ENCODE measurements at places on chromosomes 13 and 19.

DNA sequence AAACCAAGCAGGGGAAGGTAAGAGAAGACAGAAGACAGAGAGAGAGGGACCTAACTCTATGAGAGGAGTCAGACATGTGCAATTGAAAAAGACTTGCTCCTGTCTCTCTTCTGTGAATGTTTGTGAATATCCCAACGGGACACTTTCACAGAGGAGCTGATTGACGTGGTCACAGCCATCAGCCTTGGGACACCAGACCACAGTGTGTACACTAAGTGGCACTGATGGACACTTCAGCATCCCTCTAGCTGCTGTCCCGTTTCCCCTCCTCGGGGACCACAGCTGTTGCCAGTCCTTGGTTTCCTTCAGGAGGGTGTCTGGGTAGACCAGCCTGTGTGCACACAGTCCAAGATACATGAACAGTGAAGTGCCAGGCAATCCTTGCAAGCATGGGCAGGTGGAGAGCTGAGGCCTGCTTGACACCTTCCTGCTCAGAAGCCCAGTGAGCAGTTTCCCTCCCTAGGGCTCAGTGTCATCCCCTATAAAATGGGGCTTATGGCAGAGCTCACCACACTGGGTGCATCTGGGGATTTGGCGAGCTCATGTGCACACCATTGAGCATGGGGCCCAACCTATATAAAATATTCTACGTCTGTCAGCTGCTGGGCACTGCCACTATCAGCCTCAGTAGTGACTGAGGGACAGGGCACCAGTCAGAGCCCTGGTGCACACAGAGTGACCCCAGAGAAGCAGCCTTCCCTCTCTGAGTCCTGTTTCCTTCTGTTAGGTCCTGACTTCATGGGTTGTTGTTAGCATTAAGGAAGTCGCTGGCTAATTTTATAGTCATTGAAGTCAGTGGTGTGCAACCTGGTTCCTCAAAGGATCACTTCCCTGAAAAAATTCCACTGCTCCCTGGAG is 4.3 kb upstream of the USF2 start:
- no peak for DNase-seq

DNA sequence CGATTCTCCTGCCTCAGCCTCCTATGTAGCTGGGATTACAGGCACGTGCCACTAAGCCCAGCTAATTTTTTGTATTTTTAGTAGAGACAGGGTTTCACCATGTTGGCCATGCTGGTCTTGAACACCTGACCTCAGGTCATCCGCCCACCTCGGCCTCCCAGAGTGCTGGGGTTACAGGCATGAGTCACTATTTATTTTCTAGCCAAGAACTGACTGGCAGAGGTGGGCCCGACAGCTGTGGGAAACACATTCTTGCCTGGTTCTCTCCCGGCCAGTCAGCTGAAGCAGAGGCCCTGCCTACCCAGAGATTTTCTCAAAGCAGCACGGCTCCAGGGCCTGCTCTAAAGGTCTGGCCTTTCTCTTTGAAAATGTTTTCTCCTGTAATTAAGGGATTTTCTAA is 108.0 kb downstream of the KCTD15 start:
- DNase-seq = no peak

DNA sequence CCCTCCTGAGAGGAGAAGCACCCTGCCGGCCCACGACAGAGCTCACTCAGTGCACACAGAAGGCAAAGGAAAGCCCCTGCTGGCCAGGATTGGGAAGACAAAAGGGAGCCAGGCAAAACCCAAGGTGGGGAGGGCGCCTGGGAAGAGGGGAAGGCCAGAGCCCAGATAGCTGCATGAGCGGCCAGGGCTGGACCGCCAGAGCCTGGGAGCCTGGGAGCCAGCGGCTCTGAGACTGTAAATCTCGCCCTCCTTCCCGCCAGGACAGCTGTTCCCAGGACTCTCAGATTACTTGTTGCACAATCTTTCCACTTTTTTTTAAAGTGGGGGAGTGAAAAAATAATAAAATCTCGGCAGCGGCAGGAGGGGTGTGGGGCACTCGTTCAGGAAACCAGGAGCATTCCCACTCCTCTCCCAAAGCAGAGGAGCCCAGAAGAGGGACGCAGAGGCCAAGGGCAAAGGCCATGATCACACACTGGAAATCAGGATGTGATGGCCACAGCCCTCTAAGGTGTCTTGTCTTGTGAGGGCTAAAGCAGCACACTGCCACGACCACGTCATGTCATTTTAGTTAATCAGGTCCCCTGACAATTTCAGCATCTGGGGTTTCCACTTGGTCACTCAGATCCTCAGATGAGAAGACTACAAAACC is 19.6 kb upstream of the EPHX3 start:
- DNase-seq = no peak

DNA sequence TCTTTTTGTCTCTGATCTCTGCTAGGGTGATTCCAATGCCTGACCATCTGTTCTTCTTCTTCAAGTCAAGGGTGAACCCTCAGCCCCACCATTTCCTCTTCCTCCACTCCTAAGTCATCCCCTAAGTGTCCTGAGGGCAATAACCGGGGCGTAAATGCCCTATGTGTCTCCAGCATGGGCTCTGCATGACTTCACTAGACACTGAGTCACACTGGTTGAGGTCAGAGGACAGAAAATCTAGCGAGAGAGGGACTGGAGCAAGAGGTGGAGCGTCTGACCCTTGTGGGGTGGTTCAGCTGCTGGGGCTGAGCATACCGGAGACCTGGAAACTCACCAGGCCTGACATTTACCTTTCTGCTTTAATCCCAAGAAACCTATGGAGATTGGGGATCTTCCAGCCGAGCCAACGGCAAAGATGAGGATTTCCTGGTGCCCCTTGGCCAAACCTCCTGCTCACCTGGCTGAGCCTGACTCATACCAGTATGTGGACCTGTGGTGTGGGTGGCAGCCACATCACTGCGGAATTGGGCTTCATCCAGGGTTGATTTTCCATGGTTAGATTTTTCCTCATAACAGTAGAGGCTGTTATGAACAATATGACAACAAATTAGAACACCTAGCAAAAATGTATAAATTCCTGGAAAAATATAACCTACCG is 26.9 kb downstream of the SCGB2B2 start:
- no peak for DNase-seq

DNA sequence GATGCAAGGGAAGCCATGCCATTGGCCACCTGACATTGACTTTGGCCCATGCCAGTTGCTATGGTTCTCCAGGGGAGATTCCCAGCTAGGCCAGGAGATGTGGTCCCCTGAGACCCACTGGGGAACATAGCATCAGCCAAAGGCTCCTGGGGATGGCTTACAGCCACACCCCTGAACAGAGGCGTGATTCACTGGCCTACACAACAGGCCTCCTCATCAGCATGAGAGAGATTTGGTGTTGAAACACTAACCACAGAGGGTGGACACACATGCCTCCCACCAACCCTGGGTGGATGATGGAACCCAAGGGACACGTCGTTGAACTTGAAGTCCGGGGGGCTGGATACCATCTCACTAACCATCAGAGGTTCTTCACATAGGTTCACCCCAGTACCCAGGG is 14.4 kb downstream of the IQCN start:
- DNase-seq = no peak

DNA sequence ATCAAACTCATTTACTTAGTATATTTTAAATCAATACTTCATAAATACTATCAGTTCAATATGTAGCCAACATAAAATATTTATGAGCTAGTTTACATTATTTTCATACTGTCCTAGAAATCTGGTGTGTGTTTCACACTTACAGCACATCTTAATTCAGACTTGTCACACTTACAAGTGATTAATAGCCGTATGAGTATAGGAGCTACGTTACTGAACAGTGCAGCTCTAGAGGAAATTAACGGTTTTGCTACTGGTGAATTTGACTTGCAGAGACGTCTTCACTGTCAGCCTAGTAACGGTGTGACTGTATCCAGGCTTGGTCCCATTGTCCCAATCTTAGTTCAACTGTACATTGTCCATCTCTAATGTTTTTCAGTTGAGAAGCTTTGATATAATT is 33.7 kb upstream of the POSTN start:
- DNase-seq = no peak

GRCh38 chr13:110305001-110305400 is 2.0 kb downstream of the COL4A1 start:
- DNase-seq = no peak

DNA sequence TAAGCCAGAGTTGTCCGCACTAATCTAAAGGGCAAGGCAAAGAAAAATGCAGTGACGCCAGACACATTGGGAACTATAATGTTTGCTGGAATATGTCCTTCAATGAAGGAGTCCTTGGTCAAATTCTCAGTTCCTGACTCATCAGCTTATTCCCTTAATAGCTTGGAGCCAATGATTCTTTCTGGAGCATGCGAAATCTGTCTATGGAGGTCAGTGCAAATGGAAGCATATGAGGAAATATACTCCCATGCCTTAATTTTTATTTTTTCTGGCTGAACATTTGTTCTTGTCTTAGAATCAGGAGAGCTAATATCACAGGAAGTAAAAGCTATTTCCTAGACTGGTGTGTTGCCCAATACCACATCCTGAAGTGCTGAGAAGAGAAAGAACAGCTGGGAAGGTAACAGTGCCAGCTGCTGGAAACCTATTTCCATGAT is 289.8 kb upstream of the SPRY2 start:
- no peak for DNase-seq

DNA sequence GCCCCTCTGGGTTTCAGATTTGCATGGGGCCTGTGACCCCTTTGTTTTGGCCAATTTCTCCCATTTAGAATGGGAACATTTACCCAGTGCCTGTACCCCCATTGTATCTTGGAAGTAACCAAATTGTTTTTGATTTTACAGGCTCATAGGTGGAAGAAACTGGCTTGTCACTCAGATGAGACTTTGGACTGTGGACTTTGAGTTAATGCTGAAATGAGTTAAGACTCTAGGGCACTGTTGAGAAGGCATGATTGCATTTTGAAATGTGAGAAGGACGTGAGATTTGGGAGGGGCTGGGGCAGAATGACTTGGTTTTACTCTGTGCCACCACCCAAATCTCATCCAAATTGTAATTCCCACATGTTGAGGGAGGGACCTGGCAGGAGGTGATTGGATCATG is 258.8 kb downstream of the NHLRC3 start:
- no peak for DNase-seq

- no peak for DNase-seq
Observed at GRCh38 chr19:40805258-40805868, 6.4 kb downstream of the EGLN2 start.
